ENCODE measurements at places on chromosomes 4 and X.

DNA sequence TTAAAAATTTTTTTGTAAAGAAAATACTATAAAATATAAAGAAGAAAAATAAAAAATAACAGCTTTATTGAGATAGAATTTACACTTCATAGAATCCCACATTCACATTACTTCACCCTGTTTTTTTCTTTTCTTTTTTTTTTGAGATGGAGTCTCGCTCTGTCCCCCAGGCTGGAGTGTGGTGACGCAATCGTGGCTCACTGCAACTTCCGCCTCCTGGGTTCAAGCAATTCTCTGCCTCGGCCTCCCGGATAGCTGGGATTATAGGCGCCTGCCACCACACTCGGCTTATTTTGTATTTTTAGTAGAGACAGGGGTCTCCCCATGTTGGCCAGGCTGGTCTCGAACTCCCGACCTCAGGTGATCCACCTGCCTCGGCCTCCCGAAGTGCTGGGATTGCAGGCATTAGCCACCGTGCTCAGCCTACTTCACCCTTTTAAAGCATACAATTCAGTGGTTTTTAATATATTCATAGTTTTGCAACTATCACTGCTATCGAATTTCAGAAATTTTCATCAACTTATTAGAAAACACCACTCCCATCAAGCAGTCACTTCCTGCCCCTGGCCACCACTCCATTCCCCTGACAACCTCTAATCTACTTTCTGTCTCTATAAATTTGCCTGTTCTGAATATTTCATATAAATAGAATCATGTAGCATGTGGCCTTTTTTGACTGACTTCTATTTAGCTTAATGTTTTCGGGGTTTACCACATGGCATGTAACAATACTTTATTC is 48.7 kb downstream of the TMEM131L start:
- no peak for DNase-seq

DNA sequence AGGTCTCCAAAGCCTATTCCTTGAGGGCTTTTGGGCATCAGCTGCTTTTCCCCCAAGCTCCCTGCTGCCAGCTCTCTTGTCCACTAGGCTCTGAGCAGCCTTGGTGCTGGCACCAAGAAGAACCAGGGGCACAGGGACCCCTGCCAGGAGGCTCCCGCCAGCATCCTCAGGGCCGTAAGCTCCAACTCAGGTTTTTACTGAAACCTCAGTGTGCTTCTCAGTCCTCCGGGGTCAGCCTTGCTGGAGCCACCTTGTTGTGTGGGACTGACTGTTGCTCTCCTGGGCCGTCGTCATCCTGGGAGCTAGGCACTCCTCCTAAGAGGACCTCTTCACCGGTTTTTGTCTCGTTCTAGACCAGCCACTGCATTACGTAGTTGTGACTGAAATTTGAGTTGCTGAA is 38.9 kb downstream of the NOP14 start:
- DNase-seq: no peak

GRCh38 chr4:122928930-122929329 is 6.5 kb upstream of the NUDT6 start:
- DNase-seq: no peak

DNA sequence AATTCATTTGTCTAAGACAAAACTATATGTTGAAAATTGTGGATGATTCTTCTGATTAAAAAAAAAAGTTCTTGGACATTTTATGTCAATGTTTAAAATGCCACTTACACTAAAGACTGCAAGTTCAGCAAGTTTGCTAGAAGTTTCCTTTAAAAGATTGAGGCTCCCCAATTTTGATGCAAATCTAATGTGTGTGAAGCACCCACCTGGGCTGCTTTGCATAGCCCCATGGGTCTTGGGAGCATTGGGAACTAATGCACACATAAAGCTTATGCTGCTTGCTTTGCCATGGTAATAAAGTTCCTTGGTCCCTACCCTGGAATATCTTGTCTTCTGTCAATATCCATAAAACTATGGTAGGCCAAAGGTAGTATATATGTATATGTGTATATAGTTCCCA is 725.9 kb upstream of the GRID2 start:
- DNase-seq: no peak

GRCh38 chrX:34778916-34779315 is 121.8 kb upstream of the TMEM47 start:
- no peak for DNase-seq

GRCh38 chrX:18596096-18596495 is 75.8 kb downstream of the RS1 start:
- DNase-seq: no peak

GRCh38 chrX:38819163-38819562 is 17.9 kb downstream of the MID1IP1 start:
- DNase-seq: no peak

GRCh38 chrX:101485212-101485949 is at the start of gene ARMCX4:
Gene ARMCX4, plus strand, starts transcription at chrX:101485456. Its CDS starts 3,134 bp downstream, at chrX:101488590.
- DNase-seq: peak; percentile 11

- DNase-seq: no peak
These were observed 137.2 kb upstream of the PGRMC2 start for GRCh38 chr4:128424527-128425497.

- no peak for DNase-seq
These were observed 18.2 kb upstream of the UGT2B10 start for GRCh38 chr4:68797618-68798017.

- DNase-seq: no peak
These were observed 93.7 kb downstream of the FAAH2 start for GRCh38 chrX:57380026-57380796.

- no peak for DNase-seq
These were observed 70.2 kb downstream of the GC start for GRCh38 chr4:71713611-71714203.

GRCh38 chr4:94715726-94716125 is 42.0 kb upstream of the BMPR1B start:
- no peak for DNase-seq

GRCh38 chr4:3384391-3384770 is 57.4 kb upstream of the HGFAC start:
- no peak for DNase-seq

DNA sequence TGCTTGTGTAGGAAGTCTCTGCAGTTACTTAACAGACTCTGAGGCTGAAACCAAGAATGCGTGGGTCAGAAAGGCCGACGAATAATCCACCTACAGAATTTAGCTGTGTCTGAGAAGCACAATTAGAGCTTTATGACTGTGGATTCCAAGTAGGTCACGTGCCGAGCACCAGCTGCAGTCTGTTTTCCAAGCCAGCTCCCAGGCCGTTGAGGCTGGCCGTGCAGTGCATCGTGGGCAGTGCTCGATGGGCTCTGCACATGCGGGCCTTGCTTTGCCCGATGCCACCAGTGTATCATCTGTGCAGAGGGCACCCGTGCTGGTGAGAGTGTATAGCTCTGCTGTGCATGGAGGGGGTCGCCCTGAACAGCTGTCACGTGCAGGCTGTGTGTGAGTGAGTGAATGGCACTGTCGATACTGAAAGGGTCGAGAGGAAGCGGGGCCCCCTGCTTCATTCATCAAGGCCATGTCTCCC is 67.5 kb upstream of the CLDN34 start:
- DNase-seq: no peak

DNA sequence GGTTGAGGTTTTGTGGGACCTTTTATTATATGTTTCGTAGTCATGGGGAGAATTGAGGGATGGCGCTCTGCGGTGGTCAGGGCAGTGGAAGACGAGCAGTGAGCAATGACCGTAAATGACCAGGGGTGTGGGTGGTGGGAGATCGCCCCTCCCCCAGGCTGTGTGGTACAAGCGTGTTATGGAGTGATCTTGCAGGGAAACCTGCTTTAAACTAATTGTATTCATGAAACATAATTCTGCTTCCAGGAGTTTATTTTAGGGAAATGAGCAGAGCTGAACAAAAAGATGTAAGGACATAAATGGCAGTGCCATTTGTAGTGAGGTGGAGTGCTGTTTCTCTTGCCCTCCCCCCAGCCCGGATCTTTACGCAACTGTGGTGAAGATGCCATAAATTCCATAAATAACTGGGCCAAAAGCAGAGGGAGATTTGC is 20.2 kb downstream of the GYG2 start:
- DNase-seq: no peak

- DNase-seq: no peak
These were observed 102.4 kb upstream of the DCAF12L1 start for GRCh38 chrX:126655061-126655460.

DNA sequence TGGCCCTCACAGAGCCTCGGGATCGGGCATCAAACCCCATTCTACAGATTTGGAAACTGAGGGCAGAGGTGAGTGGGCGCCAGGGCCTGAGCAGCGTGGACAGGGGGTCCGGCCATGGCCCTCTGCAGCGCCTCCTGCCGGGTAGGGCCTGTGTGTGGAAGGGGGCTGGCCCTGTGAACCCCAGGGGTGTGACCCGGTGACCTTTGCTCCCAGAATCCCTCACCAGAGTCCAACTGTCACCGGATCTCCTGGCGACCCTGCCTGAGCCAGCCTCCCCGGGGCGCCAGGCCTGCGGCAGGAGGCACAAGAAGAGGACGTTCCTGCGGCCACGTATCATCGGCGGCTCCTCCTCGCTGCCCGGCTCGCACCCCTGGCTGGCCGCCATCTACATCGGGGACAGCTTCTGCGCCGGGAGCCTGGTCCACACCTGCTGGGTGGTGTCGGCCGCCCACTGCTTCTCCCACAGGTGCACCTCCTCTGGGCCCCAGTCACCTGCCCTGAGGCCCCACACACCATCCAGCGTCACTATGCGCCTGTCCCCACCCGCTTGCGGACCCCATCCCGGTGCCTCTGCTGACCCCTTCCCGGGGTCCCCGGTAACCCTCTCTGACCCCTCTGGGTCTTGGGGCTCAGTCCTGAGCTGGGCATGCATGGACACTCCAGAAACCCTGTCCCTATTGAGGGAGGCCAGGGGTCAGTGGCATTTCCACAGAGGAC is 4.2 kb downstream of the HGFAC start:
- no peak for DNase-seq

- DNase-seq: no peak
These were observed 89.7 kb upstream of the CBR4 start for GRCh38 chr4:169099771-169100180.

- no peak for DNase-seq
These were observed 1.0 kb upstream of the LPAR4 start for GRCh38 chrX:78746496-78746895.

- no peak for DNase-seq
These were observed 1.5 kb downstream of the MAB21L2 start for GRCh38 chr4:150583287-150584110.

- no peak for DNase-seq
These were observed 43.5 kb upstream of the SLC25A31 start for GRCh38 chr4:127686658-127687057.

DNA sequence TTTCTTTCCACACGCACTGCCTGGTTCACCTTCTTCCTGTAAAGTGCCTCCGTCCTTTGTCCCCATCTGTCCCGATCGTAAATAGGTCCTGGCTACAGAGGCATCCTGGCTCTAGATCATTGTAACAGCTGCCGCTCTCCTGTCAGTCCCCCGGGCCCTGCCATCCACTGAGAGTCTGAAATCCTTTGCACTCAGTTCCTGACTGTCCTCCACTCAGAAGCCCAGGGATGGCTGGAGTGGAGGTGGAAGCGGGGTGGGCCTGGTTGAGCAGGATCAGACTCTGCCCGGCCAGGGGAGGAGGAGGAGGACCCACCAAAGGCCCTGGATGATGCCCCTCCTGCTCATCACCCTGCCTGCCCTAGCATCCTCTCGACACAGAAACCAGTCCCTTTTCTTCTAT is 29.8 kb downstream of the PIGG start:
- DNase-seq: no peak

- DNase-seq: no peak
These were observed 2.9 kb upstream of the HMGB3 start for GRCh38 chrX:150980186-150980585.

GRCh38 chr4:156146571-156146970 is 192.9 kb upstream of the CTSO start:
- DNase-seq: no peak

DNA sequence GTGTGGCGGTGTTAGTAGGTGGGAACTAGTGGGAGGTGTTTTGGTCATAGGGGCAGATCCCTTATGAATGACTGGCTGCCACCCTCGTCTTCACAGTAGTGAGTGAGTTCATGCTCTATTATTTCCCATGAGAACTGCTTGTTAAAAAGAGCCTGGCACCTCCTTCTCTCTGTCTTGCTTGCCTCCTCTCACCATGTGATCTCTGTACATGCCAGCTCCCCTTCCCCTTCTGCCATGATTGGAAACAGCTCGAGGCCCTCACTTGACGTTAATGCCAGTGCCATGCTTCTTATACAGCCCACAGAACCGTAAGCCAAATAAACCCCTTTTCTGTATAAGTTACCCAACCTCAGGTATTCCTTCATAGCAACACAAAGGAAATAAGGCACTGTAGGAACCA is 21.7 kb downstream of the PNMA6F start:
- no peak for DNase-seq

DNA sequence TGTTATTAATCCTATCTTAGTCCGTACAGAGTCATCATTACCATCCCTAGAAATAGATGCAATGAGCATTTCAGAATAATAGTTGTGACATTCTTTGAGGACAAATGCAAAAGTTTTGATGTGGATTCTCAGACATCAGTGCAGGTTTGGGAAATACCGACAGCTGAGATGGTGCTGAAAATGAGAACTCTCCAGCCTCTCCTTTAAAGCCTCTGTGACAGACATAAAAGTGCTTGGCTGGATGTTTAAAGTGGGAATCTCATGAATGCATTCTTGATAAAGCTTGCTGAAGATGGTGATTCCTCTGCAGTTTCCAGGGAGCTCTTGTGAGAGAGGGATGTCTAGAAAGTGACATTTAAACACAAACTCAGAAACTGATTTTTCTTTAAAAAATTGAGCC is 35.0 kb upstream of the SLC7A11 start:
- no peak for DNase-seq
